Osteoblast (primary cell): ENCODE measurements at places on chromosomes 7 and 10. TPM values are rescaled to one million over a fixed set of nuclear protein-coding genes. Genes with fewer than 3 reads are reported as not detected.

EPO gene
- total RNA-seq, result not detected in 2 replicates

DNA sequence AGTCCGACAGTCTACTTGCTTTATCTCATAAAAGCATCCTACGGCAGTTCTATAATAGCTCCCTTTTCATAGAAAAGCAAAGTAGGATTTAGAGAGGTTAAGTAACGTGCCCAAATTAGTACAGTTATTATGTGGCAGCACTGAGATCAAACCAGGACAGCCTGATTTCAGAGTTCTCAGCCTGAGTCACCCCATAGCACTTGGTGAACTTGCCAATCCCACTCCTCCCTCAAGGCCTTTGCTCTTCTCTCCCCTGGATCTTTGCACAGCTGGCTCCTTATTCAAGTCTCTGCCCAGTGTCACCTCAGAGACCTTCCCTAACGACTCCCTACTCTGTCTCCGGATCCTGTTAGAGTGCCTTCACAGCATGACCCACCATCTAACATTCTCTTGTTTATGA, 438.0 kb upstream of the NFE2L3 start:
- H3K4me3 ChIP-seq, result no peak overlapping the region
- no peak overlapping the region for H3K27ac ChIP-seq
- no peak for DNase-seq
- H3K4me1 ChIP-seq, result no peaks in the 10 kb centered on the region
- H3K27me3 ChIP-seq, result no peaks in the 10 kb centered on the region

DNA sequence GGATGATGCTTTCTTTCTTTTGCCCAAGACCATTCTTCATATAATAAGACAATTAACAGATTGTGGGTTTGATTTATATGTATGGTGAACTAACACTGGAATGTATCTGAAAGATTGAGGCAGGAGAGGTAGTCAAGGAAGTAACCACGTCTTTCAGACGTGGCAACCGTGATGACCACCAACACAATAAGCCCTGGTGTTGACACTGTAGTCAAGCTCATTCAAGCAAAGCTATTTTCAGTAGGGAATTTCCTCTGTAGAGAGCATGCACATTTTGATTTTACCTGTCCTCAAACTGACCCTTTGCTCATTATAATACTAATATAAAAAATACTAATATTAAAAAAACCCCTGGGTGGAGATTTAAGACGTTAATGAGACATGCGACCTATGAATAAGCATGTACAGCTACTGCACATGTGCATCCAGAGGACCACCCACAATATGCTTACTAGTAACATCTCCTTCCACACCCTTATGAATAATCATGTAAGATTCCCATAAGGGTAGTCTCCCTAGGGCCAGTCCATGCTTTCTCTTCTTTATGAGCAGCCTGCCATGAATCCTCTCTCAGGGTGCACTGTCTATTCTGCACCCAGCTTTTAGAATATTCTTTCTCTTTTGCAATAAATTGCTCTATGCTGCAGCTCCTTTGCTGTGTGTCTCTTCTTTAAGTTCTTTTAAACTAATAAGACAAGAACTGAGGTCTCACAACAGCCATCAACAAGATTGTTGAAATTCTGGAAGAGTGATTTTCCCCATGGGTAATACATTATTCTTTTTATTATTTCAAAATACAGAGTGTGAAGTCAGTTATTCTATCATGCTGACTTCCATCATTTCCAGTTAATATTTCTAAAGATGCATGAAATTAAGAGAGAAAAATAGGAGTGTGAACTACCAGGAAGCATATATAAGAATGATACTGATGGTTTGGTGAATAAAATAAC, 151.3 kb upstream of the NPVF start:
- no peaks in the 10 kb centered on the region for H3K27me3 ChIP-seq
- DNase-seq, result no peak

CALCR gene
- total RNA-seq, result not detected in 2 replicates

DNA sequence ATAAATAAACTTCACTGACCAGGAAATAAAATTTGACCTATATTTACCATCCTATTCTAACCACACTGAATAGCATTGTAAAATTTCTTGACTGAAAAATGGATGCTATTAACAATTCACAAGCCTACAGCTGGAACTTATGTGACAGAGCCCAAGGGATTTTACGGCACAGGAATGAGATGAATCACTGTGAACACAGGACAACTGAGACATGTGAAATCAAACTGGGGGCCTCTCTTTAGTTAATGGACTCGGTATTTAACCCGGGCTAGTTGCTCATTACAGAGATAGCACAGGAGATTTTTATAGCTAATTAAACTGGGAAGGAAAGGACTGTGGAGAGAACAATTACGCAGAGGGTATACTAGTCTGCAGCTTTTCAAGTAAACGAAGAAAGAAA, 100.6 kb downstream of the MICU1 start:
- H3K36me3 ChIP-seq, result no peaks in the 10 kb centered on the region
- peak; percentile 62 for DNase-seq
- H3K4me1 ChIP-seq, result peaks cover 10% of the 10 kb centered on the region
- H3K27me3 ChIP-seq, result no peaks in the 10 kb centered on the region
- H3K4me3 ChIP-seq, result no peak overlapping the region

DNA sequence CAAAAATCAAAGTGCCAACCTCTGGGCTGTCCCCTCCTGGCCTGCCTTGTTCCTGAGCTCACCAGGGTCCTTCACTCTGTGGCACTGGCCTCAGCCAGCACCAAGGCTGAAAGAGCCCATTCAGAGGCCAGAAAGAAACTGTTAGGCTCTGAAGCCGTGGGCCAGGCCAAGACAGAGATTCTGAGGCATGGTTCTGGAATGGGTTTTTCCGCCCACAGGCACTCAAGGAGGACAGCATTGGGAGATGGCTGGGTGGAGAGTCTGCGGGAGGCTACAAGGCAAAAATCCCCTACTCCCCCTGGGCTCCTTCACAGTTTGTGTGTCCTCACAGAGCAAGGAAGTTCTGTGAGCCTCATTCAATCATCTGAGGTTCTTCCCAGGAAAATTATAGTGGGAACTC, 31.7 kb downstream of the GRIFIN start:
- peaks cover 12% of the 10 kb centered on the region for H3K4me1 ChIP-seq
- peak; percentile 99 for DNase-seq
- no peak overlapping the region for H3K4me3 ChIP-seq
- peak overlapping the region; percentile 59 for H3K27ac ChIP-seq
- H3K27me3 ChIP-seq, result peaks cover 4% of the 10 kb centered on the region
- H3K36me3 ChIP-seq, result no peaks in the 10 kb centered on the region

CYP2C18 gene
- not detected in 2 replicates for total RNA-seq

DNA sequence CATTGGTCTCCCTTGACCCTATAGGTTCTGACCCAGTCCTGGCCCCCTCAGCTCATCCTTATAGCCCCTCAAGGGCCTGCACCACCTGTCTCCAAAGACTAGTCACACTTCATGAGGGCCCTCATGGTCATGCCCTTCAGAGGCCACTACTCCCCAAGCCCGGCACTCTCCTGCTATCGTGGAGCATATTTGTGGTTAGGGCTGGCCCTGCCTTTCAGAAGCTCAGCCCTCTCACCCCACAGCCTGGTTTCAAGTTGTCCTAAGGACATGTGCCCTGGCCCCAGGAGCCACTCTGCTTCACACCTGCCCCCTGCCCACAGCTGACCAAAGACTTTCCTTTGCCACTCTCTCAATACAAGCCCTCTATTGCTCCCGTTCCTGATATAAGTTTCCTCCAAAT, 60.3 kb upstream of the LBX1 start:
- H3K4me1 ChIP-seq, result peaks cover 3% of the 10 kb centered on the region
- no peak overlapping the region for H3K4me3 ChIP-seq
- no peaks in the 10 kb centered on the region for H3K36me3 ChIP-seq
- no peak overlapping the region for H3K27ac ChIP-seq
- peaks cover 61% of the 10 kb centered on the region for H3K27me3 ChIP-seq

STARD3NL gene
- 60.4 and 63.3 TPM in 2 replicates for total RNA-seq

GRCh38 chr7:132933072-132933458, 148.8 kb downstream of the CHCHD3 start:
- peaks cover 16% of the 10 kb centered on the region for H3K4me1 ChIP-seq
- H3K27ac ChIP-seq, result peak overlapping the region; percentile 56
- no peaks in the 10 kb centered on the region for H3K36me3 ChIP-seq
- no peaks in the 10 kb centered on the region for H3K27me3 ChIP-seq
- no peak for DNase-seq
- no peak overlapping the region for H3K4me3 ChIP-seq

EVX1 gene
- not detected in 2 replicates for total RNA-seq

TMEM184A gene
- total RNA-seq, result under 0.01 TPM in 2 replicates

PCGF5 gene
- 84.9 and 99.2 TPM in 2 replicates for total RNA-seq

HIPK2 gene
- total RNA-seq, result 12.7 and 13.3 TPM in 2 replicates

HMX3 gene
- not detected in 2 replicates for total RNA-seq

DNA sequence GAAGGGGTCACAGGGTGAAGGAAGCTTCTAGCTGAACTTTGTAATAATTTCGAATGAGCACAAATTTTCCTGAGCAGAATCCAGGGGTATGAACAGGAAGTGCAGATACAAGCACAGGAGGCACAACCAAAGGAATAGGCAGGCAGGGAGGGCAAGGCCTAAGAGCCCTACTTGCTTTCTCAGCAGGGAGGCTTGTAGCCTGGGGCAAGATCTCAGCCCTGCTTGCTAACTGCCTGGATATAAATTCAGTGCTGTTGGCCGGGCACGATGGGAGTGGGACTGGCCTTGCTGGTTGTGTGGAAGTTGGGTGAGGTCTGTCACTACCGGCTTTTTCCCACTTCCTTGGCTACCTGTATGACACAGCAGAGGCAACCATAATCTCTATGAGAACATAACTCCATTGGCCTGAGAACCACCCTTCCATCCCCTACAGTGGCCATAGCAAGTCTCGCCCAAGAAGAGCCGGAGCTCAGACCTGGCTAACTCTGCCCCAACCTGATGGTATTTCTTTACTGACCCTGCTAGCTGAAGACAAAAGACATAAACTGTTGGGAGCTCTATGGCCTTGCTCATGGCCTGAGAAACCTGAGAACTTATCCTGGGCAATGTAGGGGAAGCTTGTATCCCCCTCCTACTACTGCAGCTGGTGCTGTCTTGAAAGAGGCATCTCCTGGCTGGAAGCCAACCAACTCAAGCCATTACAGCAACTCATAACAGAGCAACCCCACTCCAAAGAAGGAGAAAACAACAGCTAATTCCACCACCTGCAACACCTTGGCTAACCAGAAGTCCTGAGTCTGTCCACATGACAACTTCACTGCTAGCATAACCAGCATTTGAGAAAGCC, 27.6 kb downstream of the CLDN12 start:
- H3K27ac ChIP-seq, result no peak overlapping the region
- no peaks in the 10 kb centered on the region for H3K4me1 ChIP-seq
- no peak for DNase-seq
- no peaks in the 10 kb centered on the region for H3K27me3 ChIP-seq
- H3K36me3 ChIP-seq, result no peaks in the 10 kb centered on the region
